Activated CD8-positive, alpha-beta T cell treated with anti-CD3 and anti-CD28 coated beads, Interleukin-2, amount 10 ng/mL, durations not matched to agents 7 days and 5 days (primary cell): ENCODE measurements at places on chromosomes 1 and 21.
A peak's percentile ranks its signal among the peaks of the same experiment; 100 is the strongest.

DNA sequence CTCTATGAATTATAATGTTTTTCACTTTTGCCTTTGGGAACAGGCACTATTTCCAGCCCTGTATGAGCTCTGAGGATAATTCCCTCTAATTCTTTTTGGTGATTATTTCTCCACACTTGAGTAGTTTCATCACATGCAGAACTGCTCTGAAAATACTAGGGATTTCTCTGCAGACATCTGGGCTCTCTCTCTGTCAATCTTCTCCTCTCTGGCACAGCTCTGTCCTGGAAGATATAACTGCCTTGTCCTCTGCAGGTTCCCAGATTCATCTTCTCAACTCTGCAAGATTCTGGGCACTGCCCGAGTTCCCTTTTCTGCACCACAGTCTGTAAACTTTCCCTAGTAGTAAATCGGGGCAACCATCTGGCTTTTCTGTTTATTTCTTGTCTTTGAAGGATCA lies 131.3 kb upstream of the FMN2 start:
- DNase-seq: no peak

- peak; percentile 76 for DNase-seq
Measured at GRCh38 chr1:248924696-248925532, 18.9 kb downstream of the PGBD2 start.

GRCh38 chr1:219433001-219433400 lies 179.9 kb downstream of the ZC3H11B start:
- DNase-seq: no peak

DNA sequence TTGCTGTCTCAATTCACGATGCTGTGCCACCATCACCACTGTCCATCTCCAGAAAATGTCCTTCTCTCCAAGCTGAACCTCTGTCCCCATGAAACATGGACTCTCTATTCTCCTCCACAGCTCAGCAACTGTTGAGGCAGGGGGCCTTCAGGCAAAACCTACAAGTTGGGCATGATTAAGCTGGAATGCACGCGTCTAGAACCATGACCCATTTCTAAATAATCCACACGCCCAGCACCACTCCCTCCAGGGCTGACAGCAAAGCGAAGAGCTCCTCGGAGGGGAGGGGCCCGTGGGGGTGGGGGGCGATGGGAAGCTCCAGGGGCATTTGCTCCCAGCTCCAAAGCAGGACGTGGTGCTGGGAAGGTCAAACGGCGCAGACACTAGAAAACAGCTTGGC lies 3.3 kb upstream of the HES5 start:
- no peak for DNase-seq

GRCh38 chr1:40301066-40301465 lies 16.0 kb downstream of the COL9A2 start:
- no peak for DNase-seq

DNA sequence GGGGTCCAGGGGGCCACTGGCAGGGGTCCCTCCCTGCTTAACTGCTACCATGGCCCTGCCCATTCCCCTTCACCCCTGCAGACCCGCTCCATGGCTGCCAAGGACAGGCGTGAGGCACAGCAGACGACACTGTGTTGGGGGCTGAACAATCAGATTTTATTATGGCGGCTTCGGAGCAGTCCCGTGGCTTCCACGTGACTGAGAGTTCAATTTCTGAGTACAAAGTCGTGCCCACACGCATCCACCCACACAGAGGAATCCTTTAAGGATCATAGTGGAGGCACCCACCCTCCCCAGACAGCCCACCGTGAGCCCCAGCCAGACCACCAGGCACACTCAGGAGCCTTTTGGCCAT lies 1.5 kb downstream of the HES5 start:
- DNase-seq: no peak

- peak; percentile 32 for DNase-seq
Measured at GRCh38 chr1:156281693-156282478, 739 bp downstream of the SMG5 start.

GRCh38 chr1:151952811-151953210 lies 40.8 kb downstream of the S100A10 start:
- DNase-seq: no peak

DNA sequence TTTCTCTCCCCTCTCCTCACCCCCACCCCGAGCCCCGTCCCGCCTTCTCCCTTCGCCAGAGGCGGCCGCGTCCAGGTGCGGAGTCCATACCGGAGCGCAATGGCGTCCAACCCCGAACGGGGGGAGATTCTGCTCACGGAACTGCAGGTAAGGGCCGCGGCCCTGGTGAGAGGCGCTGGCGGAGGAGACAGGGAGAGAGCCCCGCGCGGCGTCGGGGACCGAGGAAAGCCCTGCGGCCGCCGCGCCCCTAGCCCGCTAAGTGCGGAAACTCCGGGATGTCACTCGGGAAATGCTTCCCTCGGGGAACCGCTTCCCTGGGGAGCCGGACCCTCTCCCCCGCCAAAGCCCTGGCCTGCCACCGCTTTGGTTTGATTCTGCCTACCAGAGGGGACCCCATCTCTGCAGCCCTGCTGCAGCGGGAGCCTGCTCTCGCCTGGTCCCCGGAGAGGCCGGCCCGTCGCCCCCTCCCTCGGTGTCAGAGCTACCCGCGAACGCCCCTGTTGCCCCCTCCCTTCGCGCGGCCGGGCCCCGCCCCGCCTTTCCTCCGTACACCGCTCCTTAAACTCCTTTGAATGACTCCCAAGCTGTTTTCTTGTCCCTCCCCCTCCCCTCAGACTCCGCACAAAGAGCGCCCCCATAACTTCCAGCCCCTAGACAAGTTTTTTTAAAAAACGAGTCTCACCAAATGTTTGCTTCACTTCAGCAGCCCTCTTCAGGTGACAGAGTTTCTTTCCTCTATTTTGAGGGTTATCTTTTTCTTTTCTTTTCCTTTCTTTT lies 597 bp downstream of the PKN2 start:
- DNase-seq: peak; percentile 71

DNA sequence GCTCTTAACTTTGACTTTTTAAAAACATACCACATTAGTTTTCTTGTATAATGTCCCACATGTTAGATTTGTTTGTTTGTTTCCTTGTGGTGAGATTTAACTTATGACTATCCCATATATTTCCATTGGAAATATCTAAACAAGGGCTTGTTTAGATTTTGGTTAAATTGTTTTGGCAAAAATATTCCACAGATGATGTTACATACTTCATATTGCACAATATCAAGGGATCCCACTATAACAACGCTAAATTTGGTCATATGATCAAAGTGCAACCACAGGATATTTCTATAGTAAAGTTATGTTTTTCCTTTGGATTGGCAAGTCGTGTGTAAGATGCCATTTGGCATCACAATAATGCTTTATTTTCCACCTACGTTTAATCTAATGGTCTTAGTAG lies 396.7 kb downstream of the TGFB2 start:
- DNase-seq: no peak

- DNase-seq: no peak
Measured at GRCh38 chr1:60847855-60848582, 234.3 kb upstream of the NFIA start.

GRCh38 chr1:60402216-60402615 lies 328.6 kb upstream of the C1orf87 start:
- DNase-seq: no peak

DNA sequence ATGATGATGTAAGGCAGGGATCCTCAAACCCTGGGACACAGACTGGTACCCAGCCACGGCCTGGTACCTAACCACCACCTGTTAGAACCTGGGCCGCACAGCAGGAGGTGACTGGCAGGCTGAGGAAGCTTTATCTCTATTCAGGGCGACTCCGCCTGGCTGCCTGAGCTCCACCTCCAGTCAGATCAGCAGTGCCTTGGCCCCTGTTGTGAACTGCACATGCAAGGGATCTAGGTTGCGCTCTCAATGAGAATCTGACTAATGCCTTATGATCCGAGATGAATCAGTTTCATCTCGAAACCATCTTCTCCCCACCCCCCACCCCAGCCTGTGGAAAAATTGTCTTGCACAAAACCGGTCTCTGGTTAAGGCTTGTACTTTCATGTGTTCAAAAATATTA lies 4.2 kb downstream of the RNPC3 start:
- no peak for DNase-seq

- peak; percentile 91 for DNase-seq
Measured at GRCh38 chr1:22024485-22025367, 23.3 kb downstream of the CELA3A start.

DNA sequence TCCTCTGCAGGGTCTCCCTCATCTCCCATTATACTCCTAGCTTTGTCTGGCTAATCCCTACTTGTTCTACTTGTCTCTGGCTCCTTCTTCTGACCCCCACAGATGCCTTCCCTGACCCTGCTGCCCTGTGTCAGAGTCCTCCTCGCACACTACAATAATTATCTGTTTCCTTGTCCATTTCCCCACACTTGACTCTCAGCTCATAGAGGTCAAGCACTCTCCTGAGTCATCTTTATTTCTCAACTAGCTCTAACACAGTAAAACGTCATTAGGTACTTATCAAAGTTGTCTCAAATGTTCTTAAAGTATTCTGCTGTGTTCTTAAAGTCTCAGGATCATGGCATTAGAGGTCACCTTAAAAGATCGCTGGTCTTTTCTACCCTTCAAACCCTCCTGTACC lies 47.1 kb downstream of the C8A start:
- no peak for DNase-seq
